MG63 (cell line): ENCODE measurements at places on chromosomes 2 and 18. TPM values are rescaled to one million over a fixed set of nuclear protein-coding genes. Genes with fewer than 3 reads are reported as not detected.

The XPO1 gene
- total RNA-seq: 108 and 173 TPM in 2 replicates

The TUBB8B gene
- total RNA-seq: not detected in 2 replicates

The VAMP8 gene
- total RNA-seq: not detected in 2 replicates

The GAREM1 gene
- total RNA-seq: 1.1 and 2.0 TPM in 2 replicates

The ITPRIPL1 gene
- 4.7 TPM in 2 replicates for total RNA-seq

The HYCC2 gene
- 0.62 and 0.86 TPM in 2 replicates for total RNA-seq

The PKP4 gene
- 9.3 and 15.0 TPM in 2 replicates for total RNA-seq

The UPP2 gene
- total RNA-seq: not detected in 2 replicates

The CRACDL gene
- total RNA-seq: not detected in 2 replicates

The ABCB11 gene
- not detected in 2 replicates for total RNA-seq

The DPP10 gene
- total RNA-seq: 1.7 and 6.4 TPM in 2 replicates

The KCNF1 gene
- 1.3 and 6.8 TPM in 2 replicates for total RNA-seq

The RIF1 gene
- 25.4 and 32.4 TPM in 2 replicates for total RNA-seq

The WDR54 gene
- 25.3 and 26.9 TPM in 2 replicates for total RNA-seq

The ERFE gene
- total RNA-seq: 11.1 and 24.6 TPM in 2 replicates

The CDH20 gene
- not detected in 2 replicates for total RNA-seq

The RAB17 gene
- total RNA-seq: not detected in 2 replicates

The TXNDC2 gene
- 0.33 TPM in 1 of 2 replicates, not detected in the other for total RNA-seq
